ENCODE measurements at places on chromosomes 7 and 10. TPM values are rescaled to one million over a fixed set of nuclear protein-coding genes. Genes with fewer than 3 reads are reported as not detected.

Gene AVPI1
- 3.9 TPM for total RNA-seq

DNA sequence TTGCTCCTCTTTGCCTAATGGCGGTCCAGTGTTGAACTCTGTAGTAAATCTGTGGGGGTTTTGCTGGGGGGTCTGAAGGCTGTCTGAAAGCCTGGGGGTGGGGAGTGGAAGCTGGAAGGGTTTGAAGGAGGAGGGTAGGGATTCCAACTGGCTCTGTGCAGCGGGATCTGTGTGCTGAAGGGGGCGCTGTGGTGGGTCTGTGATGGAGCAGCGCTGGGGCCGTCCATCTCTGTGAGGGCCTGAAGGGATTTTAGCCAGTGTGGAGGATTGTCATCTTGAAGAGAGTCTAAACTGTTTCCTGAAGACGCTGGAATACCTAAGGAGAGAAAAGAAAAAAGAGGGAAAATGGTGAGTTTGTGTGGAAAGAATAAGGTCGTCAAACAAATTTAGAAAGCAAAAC lies 129.2 kb downstream of the STRA8 start:
- no peak for DNase-seq

DNA sequence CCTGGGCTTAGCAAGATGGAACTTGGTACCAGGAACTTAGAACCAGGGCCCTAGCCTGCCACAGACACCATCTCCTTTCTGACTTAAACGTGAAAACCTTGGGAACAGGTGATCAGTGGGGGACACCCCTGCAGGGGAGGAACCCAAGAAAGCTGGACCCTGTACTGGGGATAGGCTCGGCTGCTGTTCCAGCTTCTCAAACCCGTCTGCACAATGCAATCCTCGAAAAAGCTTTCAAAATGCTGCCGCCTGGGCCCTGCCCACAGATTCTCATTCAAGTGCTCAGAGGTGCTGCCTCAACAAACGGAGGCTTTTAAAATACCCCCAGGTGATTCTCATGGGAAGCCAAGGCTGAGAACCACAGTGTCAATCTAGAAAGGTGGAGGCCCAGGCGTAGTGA lies 169.7 kb downstream of the ARHGAP21 start:
- DNase-seq = no peak

- no peak for DNase-seq
Measured at GRCh38 chr7:29287366-29287765, 92.8 kb downstream of the CHN2 start.

DNA sequence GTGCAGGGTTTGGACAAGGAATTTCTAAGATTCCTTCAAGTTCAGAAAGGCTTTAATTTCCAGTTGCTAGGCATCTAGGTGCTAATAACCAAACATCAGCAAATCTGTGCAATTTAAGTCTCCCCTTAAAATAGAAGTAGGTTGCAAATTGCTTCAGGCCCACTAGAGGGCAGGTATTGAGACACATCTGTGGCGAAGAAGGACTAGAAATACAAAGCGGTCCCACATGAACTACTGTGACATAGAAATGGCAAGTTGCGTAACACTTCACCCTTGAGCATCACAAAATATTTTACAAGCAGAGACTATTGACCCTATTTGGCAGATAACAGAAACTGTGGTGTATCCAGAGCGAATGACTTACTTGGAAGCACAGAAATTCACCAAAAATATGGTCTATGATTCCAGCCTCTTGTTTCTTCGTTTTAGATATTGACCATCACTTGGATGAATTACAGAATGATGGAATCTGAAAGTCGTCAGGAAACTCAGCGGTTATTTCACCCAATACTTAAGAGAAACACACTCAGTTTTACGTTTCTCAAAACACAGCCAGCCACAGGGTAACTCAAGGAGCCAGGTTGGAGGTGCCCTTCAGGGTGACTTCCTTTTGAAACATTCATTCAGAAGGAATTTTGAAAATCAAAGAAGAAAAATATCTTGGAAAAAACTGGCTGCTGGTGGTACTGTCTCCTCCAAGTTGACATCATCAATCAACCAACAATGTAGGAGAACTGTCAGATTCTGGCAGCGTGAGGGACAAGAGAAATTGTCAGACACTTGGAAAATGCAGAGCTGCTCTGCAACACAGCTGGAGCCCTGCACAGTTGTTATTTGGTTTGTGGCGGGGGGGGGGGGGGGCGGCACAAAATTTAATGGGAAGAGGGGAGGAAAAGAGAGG lies 256.3 kb upstream of the MINDY3 start:
- DNase-seq = no peak

DNA sequence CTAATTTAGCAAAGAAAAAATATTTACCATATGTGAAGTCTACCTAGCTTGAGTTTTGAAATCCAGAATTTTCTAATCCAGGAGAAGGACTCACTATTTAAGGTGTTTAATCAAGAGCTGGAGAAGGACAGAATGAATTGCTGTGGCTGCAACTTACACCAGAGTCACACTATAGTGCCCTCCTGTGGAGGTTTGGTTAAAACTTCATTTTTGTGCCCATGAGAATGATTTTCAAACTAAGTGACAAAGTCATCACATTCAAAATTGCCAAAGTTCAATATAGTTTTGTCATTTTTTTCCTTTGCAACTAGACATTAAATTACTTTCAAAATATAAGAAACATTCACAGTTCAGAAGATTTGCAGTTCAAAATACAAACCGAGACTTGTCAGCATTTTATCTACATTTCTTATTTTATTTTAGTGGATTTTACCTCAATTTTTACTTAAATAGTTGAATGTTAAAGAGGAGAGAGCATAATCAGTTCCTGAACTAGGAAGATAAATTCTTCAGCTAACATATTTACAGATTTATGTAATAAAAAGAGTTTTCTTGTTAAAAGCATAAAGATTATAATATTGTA lies 70.7 kb downstream of the CABCOCO1 start:
- peak; percentile 41 for DNase-seq

GRCh38 chr10:119320981-119321380 lies 113.6 kb downstream of the GRK5 start:
- peak; percentile 53 for DNase-seq

GRCh38 chr10:31683682-31684081 lies 244.9 kb downstream of the ARHGAP12 start:
- no peak for DNase-seq

- no peak for DNase-seq
Measured at GRCh38 chr10:112202561-112203241, 19.1 kb upstream of the GPAM start.

DNA sequence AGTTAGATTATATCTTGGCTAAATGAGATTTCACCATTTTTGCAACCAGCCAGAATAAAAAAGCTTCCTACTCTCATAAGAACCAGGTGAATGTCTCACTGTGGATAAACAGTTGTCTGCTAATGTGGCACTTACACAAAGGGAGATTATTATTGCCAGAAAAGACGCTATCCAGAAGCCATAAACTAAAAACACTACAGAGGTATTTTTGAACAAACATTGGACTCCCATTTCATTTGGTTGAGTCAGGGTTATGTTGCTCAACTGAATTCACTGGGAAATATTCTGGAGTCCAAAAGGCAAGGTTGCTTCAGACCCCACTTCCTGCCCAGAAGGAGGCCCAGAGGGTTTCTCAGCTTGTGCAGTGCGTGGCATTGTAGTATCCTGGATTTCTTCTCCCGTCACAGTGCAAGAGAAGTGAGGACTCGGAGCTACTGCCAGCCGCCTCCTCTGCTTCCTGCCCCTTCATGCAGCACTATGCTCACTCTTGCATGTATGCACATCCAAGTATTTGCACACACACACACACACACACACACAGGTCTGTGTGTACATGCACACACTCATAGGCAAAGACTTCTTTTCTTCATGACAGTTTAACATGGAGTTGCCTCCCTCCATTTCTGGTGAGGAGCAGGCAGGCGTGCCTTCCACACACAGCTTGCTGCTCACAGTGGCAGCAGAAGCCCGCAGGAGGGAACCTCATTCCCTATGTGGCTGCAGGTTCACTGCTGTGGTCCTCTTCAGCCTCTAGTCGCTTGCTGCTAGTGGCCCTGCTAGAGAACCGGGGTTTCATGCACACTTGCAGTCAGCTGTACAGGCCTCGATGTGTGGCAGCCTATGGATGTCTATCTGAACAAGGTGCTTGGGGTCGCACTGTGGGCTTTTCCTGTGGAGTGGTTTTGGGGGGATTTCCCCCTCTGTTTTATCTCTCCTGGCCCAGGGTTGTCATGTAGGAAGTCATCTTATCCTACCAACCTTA lies 10.1 kb downstream of the DENND10 start:
- DNase-seq = no peak

DNA sequence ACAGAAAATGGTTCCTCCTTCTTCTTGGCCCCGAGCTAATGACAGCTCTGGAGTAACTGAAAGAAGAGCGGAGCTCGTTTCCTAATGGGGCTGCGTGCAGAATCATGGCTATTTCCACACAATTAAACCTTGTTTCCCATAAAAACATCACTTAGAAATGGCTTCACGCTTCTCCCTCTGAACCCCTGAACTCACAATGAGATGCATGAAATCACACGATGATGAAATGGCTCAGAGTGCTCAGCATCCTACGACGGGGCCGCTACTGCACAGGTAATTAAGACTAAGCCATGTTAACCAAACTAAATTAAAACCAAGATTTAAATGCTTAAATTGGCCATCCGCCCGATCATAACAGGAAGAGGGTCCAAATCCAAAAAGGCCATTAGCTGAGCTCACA lies 80.0 kb upstream of the DNAAF5 start:
- DNase-seq = no peak

DNA sequence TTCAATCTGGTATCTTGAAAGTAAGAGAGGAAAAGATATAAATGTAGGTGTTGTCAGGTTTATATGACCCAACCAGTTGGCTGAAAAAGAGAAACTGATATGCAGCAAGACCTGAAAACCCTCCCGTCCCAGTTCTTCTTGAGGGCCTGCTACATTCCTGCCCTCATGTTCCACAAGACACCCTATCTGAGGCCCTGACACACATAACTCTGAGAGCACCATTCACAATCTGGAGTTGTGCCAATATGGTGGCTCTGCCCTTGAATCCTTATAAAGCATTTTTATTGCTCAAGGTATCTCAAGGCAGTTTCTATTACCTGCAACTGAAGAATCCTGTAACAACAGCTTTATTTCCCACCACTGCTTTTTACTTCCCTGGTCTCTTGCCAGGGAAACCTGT lies 17.0 kb downstream of the XPNPEP1 start:
- DNase-seq = no peak

DNA sequence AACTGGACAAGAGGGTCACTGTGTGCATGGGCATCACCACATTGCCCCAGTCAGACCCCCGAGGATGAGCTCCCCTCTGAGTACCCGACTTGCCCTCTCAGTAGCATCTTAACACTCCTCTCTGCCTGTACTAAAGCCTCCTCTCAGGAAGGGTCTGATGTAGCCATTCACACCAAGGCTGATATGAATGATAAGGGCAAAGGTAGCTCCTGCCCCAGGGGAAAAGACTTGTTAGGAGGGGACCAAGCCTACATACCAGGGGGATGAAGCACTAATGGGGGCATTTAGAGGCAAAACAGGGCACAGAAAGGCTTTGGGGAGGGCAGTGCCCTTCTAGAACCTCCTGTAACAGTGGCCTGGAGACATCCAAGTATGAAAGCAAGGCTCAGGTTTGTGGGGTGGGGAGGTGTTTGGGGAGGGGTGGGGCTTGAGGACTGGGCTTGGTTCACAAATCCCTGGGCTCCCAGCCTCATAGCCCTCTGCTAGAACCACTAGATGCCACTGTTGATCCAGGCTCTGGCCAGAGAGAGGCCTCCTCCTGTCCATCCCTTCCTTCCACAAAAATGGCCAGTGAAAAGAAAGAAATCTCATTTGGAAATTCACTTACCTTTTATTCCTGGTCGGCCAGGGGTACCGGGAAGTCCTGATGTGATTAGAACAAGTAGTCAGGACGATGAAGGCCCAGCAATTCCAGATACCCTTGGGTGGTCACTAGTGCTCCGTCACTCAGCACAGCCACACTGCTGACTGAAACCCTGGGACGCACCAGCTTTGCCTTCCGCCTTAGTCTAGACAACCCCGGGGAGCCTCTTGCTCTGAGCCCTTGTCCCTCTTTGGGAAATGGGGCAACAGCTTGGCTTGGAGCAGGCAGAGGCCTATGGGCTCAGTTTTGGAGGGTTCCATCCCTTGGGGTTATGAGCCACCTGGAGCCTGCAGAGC lies 40.3 kb downstream of the COL17A1 start:
- DNase-seq = no peak

DNA sequence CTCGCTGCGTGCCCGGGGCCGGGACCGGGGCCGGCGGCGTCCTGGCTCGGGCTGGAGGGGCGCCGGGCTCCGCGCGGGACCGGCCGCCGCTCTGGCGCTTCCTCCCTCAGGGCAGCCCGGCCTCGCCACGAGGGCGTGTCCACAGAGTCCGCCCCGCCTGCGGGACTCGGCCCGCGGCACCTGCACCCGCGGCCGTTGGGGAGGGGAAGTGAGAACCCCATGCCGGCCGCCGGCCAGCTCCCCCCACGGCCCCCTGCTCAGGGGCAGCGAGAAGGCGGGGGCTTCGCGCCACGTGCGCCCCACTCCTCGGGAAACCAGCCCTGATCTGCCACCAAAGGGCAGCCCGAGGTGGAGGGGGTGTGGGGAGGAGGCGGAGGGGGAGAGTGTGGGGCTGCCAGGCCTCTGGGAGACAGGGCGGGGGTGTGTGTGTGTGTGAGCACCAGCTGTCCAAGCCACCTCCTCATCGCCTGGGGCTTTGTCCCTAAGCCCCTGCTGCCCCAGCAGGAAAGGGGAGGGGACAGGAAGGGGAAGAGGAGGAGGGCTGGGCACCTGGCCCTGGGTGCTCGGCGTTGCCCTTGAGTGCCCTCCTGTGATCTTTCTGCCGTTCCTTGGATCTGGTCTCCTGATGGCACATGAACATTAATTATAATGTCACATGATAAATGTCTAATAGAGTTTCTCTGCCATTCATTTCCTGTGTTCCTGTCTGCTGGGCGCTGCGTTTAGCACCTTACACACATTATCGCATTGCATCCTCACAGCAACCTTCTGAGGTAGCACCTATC lies at the start of gene PIK3AP1:
TSS of gene PIK3AP1 (minus strand) at position 93 of the 785 bp plus-strand sequence. CDS start 120 bp downstream, outside the sequence.
- DNase-seq = peak; percentile 86

DNA sequence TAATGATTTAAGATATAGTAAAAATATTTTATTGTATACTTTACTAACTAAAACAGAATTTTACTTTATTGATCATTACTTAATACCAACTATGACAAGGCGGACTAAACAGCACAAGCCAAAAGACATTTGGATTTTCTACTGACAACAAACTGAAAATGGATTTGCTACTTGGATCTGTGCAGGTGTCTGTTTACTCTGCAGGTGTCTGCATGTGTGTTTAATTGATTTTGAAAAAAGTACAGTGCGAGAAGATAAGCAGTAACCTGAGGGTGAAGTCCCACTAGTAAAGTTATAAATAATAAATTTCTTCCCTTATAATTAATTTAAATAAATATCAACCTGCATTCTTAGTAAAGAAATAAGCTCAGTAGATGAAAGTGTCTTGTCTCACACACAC lies 696.8 kb upstream of the MBL2 start:
- DNase-seq = no peak

GRCh38 chr7:69049326-69049725 lies 548.9 kb upstream of the AUTS2 start:
- no peak for DNase-seq
